ENCODE measurements at places on chromosomes 2 and 18. TPM values are rescaled to one million over a fixed set of nuclear protein-coding genes. Genes with fewer than 3 reads are reported as not detected.

DNA sequence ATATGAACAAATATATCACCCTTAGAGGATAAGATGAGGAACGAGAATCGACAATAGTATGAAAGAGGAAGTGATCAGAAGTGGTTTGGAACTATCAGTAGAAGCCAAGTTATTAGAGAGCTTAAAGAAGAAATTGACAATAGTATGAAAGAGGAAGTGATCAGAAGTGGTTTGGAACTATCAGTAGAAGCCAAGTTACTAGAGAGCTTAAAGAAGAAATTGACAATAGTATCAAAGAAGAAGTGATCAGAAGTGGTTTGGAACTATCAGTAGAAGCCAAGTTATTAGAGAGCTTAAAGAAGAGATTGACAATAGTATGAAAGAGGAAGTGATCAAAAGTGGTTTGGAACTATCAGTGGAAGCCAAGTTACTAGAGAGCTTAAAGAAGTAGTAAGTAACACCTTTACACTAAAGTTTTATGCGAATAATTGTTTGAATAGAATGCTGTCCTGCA lies 175.5 kb downstream of the ZNF407 start:
- DNase-seq: no peak

DNA sequence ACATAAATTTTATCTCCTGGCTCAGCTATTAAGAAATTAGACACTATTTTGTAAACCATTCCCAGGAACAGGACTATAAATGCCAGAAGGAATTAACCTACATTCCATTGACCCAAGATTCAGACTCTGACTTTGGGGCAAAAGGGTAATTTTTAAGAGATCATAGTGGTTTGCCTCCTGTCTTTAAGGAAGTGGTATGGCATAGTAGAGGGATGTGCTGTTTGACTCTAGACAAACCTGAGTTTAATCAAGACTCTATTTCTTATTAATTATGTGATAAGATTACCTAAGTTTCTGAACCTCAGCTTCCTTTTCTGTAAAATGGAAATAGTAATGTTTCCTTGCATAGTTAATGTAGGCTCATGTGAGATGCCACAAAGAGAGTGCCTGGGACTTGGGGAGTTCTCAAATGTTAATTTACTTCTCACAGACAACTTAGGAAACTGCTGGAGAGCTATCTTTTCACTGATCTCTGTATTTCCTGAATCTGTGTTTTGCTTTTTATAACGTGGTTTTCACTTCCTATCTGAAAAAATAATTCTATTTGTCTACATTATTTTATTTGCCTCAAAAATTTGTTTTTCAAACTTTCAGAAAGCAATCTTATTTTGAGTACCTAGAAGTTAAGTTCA lies 11.9 kb upstream of the SLC40A1 start:
- no peak for DNase-seq

DNA sequence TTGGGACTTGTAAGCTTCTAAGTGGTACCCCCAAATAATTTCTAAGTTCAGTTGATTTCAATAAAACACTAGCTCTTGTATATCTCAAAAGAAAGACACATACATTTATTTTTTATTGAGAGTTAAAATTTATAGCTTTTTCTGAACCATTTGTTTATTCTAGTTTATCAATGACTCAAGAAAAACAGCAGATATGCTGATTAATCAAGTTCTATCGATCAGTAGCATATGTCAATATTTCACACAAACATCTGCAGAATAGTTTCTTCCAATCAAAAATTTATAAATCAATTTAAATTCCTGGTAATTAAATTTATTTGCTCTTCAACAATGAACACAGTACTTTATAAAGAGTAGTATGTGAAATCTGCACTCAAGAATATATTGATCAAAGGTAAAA lies 5.3 kb downstream of the FIGN start:
- no peak for DNase-seq

GRCh38 chr18:67433971-67434370 lies 82.5 kb downstream of the DSEL start:
- DNase-seq: no peak

GRCh38 chr18:8045160-8045883 lies 478.2 kb downstream of the PTPRM start:
- no peak for DNase-seq

SLC40A1 gene
- total RNA-seq: 95.3 TPM

ADGRF3 gene
- total RNA-seq: not detected

ZAP70 gene
- 8.9 TPM for total RNA-seq

Data from transverse colon (tissue), 4 donors.